ENCODE measurements at places on chromosomes 6 and 20.

GRCh38 chr6:166556336-166556735 is 30.1 kb downstream of the RAMACL start:
- DNase-seq = no peak

DNA sequence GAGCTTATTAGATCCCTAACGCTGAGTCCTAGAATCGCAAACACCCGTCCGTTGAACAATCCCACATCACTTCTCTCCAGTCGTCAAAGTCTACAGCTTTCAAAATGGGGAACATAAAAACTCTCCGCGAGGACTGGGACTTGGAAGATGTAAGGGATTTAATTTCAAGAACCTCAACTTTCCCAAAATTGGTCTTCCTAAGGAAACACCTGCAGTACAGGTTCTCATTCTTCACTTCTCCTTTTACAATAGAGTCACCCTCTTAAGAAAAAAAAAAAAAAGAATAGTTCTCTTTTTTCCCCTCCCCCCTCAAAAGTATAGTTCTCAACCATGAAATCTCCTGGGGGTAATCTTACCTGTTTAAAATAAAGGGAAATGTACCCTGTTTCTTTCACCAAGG is 6.6 kb upstream of the ZBTB22 start:
- no peak for DNase-seq

DNA sequence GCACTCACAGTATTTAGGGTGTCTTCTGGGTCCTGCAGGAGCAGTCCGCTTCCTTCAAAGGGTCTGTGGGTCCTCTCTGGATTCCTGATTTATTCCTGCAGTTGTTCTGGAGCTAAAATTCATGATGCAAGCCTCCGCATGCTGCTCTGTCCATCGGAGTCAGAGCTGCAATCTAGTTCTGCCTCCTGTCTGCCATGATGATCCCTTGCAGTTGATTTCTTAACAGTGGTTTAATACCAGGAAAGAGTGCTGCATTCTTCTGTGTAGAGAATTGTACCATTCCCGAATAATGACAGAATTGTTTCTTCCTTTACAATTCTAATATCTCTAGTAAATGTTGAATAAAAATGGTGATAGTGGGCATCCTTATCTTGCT is 72.0 kb upstream of the B3GAT2 start:
- no peak for DNase-seq

GRCh38 chr6:110653381-110653780 is 161.9 kb downstream of the CDK19 start:
- DNase-seq = no peak

DNA sequence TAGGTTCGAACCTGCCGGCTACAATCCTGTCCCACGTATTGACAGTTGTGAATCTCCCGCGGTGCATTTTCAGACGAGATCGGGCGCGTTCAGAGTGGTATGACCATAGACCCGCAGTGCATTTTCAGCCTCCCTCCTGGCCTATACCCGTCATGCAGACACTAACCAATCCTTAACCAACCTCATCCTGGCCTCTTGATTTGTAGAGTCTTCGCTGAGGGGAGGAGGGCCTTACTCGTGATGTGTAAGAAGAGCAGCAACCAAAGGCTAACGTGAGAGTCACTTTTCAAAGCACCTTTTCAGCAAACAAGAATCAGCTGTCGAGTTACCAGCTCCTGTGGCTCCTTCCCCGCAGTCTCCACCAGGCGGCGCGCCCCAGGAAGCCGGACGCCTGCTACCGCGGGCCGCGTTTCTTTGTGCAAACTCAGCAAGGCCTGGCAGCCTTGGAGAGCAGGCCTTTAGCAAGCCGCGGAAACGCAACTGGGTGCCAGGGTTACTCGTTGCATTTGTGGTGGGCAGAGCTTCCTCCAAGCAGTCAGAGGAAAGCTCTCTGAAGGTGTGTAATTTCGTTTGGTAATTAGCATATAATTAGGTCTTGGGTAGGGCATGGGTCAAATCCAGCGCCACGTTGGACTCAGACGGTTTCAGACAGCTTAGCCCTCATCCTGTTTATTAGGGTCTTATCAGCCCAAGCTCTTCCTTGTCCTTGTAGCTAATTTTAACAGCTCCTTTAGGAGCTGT is 139.8 kb downstream of the OR2B2 start:
- DNase-seq = peak; percentile 37

All from AG04449 (cell line).